ENCODE measurements at places on chromosomes 12 and 14.

DNA sequence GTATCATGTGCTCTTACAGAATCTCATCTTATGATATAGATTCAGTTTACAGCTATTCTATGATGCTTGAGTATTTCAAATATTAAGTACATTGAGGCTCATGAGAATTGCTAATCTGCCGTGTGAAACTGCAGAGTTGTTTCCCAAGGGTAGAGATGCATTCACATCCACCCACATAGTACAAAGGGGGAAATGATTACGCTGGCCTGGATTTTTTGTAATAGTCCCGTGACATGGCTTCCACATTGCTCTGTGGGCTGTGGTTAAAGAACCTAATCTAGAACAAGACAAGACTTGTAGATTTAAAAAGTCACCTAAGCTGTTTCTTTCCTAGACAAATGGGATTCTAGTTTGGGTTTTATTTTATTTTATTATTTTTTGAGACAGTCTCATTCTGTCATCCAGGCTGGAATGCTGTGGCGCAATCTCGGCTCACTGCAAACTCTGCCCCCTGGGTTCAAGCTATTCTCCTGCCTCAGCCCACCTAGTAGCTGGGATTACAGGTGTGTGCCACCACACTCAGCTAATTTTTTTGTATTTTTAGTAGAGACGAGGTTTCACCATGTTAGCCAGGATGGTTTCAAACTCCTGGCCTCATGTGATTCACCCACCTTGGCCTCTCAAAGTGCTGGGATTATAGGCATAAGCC is 13.0 kb upstream of the RIOX1 start:
- DNase-seq = no peak

DNA sequence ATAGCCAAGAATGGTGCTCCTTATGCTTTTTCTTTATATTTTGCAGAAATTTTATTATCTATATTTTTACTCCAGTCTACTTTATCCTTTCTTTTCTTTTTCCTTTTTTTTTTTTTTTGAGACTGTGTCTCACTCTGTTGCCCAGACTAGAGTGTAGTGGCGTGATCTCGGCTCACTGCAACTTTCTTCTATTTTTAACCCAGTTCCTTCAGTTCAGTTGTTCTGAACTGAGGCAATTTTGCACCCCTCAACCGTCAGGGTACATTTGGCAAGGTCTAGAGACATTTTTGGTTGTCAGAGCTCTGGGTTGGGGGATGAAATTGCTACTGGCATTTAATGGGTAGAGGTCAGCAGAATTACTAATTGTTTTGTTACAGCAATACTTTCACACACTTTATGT is 75.7 kb downstream of the DIP2B start:
- DNase-seq = no peak

DNA sequence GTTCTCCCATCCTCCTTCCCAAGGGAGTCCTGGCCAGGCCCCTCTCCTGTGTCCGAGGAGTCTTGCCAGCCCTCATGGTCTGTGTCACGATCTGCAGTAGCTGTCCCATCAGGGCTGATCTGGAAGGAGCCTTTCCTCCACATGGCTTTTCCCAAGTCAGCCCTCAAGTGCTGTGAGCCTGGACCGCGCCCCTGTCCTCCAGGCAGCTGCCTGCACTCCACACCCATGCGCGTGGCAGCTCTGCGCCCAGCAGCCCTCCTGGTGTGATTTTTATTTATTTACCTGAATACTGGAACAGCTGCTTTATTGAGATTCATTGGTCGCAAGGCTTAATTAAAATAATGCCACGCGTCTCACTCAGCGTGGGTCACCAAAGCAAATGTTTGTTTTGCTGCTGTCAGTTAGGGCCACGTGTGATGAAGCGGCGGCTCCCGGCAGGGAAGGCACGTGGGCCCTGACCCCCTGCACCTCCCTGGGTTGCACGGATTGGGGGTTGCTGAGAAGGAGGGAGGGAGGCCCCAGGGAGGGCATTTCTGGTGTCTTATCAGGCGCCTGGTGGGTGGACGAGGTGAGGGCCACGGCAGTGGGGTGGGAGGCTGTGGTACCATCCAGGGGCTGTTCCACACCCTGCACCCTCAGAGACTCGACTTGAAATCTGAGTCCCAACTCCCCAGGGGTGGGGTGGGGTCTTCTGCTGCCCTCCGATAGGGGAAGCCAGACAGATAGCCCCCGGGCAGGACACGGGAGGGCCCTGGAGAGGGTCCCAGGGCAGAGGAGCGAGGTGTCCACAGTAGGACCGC is 206.3 kb upstream of the C14orf180 start:
- no peak for DNase-seq

GRCh38 chr12:49956663-49957569 is 4.8 kb upstream of the AQP5 start:
- no peak for DNase-seq

DNA sequence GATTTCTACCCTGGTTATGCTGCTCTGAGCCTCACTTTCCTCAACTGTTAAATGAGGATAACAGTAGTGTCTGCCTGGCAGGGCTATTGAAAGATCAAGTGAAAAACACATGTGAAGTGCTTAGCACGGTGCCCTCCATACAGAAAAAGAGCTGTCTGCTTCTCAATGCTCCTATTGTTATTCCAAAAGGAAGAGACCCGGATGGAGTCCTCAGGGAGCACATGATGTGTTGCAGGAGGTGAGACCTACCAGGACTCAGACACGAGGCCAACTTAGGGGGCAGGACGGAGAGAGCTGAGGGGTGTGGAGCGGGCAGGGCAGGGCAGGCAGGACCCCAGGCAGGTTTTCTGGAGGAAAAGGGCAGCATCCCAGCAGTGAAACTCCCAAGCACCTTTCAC is 8.9 kb downstream of the FAIM2 start:
- no peak for DNase-seq

GRCh38 chr14:24206260-24207103 is 986 bp downstream of the TSSK4 start:
- DNase-seq = no peak

DNA sequence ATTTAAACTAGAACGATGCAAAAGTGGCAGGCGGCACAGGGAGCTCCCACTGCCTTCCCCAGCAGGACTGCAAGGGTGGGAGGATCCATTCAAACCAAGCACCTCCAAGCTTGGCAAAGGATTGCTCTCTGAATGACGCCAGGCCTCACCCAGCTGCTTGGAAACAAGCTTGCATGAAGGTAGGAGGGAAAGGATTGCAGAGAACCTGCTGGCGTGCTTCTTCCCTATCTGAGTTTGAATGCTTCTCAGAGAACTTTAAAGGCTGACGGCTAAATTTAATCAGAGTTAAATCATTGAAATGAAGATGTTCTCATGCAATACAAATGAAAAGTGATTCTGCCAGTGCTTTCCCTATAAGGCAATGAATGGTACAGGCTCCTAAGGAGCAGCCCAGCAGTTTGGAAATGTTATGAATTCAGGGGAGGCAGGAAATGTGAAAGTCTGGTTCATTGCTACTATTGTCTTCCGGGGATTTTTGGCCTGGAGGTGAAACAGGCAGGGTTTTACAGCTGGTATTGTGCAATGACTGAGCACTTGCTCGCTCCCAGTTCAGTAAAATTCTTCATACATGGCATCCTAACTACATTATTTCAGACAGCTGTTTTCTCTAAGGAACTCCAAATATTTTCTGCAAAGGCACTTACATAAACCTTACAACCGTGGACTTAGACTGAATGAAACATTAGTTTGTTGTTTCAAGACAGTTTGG is 31.9 kb upstream of the DUSP6 start:
- no peak for DNase-seq

- no peak for DNase-seq
Observed at GRCh38 chr14:99159341-99160340, 112.4 kb downstream of the BCL11B start.

GRCh38 chr12:122003651-122004611 is 17.8 kb upstream of the BCL7A start:
- no peak for DNase-seq

DNA sequence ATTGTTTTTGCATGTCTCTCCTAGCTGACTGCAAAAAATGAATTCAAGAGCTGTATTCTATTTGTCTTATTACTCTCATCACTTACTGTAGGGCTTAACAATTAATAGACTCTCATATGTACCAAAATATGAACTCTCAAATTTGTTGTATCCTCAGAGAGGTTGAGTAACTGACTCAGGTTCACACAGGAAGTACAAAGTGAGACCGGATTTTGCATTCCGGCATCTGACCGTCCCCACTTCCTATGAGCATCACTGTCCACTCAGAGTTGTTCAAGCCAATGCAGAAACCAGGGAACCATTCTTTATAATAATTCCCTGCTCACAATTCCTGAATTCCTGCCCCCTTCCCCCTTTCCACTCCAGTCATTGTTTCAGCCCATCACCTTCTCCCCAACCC is 113.3 kb upstream of the AMIGO2 start:
- no peak for DNase-seq

DNA sequence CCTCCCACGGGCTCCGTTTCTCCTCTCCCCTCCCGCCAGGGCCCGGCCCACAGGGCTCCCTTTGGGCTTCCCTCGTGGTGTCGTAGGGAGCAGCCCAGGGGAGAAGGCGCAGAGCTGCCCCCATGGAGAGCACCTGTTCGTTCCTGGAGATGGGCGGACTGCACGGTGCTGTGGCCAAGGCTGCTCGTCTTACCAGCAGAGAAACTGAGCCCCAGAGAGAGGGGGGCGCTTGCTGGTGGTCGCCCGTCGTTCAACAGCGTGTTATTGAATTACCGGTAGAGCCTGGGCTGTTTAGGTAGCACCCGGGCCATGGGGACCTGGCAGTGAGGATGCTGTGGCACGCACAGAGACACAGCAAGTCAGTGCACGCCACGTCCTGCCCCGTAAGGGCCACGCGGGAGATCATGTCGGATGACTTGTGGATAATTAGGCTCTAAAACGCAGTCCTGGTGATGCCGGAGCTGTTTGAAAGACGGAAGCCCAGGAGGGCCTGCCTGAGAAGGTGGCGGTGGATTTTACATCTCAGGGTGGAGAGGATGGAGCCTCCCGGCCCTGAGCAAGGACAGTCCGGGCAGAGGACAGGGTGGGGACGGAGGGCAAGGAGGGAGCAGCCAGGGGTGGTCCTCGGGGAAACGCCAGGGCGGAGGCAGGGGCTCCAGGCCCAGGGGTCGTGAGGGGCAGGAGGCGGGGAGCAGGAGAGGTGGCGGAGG is 134.4 kb downstream of the ADGRD1 start:
- no peak for DNase-seq

GRCh38 chr12:82912406-82912805 is 225.7 kb downstream of the TMTC2 start:
- DNase-seq = no peak

DNA sequence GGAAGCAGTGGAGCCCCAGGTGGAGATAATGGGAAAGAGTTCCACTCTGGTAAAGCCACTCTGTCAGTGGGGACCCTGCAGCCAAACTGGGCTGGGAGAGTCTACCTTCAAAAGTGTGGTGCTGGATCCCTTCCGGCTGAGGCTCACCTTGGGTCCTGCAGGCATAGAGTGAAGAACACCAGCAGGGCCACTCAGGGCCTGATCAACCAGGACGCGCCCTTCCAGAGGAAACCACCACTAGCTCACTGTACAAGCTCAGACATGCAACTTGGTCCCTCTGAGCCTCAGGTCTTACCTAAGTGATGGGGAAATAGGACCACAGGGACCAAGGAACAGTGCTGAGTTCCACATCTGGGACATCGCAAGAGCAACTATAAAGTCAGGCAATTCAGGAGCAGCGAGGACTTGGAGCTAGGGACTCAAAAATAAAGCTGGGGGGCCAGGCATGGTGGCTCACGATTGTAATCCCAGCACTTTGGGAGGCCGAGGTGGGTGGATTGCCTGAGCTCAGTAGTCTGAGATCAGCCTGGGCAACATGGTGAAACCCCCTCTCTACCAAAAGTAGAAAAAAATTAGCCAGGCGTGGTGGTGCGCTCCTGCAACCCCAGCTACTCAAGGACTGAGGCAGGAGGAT is 5.9 kb upstream of the PRPH start:
- DNase-seq = no peak

- DNase-seq = no peak
Observed at GRCh38 chr12:109433618-109434017, 43.5 kb downstream of the KCTD10 start.

DNA sequence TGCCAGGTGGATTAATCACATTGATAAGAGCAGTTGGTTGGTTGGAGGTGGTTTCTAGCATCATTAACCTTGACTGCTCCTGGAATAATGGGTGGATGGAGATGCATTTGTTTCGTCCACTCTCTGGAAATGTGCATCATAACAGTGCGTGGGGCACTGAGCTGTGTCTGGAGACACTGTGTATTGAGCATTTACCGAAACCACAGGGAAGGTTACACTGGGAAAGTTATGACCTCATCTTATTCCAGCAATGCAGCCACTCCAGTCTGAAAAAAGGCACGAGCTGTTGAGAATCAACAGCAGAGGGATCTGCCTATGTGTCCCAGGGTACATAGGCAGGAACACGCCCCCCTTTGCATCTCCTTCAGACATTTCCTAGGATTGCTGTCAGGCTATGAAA is 27.2 kb downstream of the RNFT2 start:
- DNase-seq = no peak
